Activated CD4-positive, alpha-beta T cell treated with anti-CD3 and anti-CD28 coated beads, Interleukin-10, Interleukin-2, amounts not matched to agents 100 ng/mL and 50 ng/mL, durations not matched to agents 16 hours and 8 hours (primary cell): ENCODE measurements at places on chromosomes 5 and 9.

GRCh38 chr5:112895682-112896081 is 26.3 kb downstream of the REEP5 start:
- no peak for DNase-seq

GRCh38 chr5:173557123-173557903 is 59.1 kb downstream of the BOD1 start:
- DNase-seq = no peak

DNA sequence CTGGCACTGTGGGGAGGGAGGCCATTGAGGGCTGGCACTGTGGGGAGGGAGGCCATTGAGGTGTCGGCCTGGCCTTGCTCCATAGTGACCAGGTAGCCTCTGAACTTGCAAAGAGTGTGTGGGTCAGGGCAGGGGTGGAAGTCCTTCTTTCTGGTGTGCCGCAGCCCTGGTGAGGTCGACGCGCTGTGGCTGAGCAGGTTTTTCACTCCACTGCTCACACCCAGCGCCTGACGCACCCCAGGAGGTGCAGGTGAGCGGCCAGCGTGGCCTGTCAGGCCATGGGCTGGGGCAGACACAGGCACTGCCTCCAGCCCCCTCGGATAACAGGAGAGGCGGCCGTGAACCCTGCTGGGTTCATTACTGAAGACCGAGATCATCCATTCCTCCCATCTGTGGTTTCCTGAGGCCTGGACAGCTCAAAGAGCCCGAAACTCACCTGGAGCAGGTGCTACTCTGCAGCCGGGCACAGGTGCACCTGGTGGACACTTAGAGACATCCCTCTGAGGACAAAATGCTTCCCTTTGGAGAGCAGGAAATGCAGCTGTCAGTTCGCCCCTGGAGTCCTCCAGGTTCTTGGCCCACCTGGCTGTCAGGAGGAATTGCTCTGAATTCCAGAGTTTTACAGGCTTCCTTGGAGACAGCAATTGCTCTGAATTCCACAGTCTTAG is 32.4 kb downstream of the LHX3 start:
- DNase-seq = no peak

- DNase-seq = no peak
These were observed 32.7 kb upstream of the ARAP3 start for GRCh38 chr5:141714542-141715310.

DNA sequence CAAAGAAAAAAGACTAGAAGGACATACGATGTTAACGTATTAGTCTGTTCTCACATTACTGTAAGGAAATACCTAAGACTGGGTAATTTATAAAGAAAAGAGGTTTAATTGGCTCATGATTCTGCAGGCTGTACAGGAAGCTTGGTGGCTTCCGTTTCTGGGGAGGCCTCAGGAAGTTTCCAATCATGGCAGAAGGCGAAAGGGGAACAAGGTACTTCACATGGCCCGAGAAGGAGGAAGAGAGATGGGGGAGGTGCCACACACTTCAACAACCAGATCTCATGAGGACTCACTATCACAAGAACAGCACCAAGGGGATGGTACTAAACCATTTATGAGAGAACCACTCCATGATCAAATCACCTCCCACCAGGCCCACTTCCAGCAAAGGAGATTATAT is 110.1 kb downstream of the CARTPT start:
- no peak for DNase-seq

GRCh38 chr5:60687927-60688720 is 11.8 kb downstream of the DEPDC1B start:
- peak; percentile 34 for DNase-seq

DNA sequence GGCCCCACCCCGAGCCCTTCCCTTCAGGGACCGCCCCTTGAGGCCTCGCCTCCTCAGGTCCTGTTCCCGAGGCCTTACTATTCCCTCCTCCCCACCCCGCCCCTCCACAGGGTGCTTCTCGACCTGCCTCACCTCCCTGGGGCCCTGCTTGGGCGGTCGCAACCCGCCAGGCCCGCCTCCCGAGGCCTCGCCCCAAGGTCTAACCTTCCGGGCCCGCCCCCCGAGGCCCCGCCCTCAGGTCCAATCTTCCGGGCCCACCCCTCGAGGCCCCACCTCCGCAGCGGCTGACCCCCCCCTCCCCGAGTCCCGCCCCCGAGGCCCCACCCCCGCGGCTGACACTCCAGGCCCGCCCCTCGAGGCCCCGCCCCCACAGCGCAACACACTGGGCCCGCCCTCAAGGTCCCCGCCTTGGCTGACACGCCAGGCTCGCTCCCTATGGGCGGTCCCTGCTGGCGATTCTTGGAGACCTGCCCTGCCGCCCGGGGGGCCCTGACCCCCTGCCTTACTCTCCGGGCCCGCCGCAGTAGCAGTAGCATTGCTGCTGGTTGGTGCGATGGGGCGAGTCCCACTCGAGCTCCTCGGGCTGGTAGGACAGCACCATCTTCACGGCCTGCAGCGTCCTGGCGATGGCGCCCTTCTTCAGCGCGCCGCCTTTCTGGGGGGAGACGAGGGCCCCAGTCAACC is 8.2 kb downstream of the PHF19 start:
- DNase-seq = peak; percentile 98

GRCh38 chr9:6098431-6098830 is 83.0 kb upstream of the RANBP6 start:
- DNase-seq = no peak

- DNase-seq = no peak
These were observed 189.2 kb downstream of the TARS1 start for GRCh38 chr5:33629999-33630398.

- no peak for DNase-seq
These were observed 214.6 kb downstream of the GABRG2 start for GRCh38 chr5:162282191-162282590.

DNA sequence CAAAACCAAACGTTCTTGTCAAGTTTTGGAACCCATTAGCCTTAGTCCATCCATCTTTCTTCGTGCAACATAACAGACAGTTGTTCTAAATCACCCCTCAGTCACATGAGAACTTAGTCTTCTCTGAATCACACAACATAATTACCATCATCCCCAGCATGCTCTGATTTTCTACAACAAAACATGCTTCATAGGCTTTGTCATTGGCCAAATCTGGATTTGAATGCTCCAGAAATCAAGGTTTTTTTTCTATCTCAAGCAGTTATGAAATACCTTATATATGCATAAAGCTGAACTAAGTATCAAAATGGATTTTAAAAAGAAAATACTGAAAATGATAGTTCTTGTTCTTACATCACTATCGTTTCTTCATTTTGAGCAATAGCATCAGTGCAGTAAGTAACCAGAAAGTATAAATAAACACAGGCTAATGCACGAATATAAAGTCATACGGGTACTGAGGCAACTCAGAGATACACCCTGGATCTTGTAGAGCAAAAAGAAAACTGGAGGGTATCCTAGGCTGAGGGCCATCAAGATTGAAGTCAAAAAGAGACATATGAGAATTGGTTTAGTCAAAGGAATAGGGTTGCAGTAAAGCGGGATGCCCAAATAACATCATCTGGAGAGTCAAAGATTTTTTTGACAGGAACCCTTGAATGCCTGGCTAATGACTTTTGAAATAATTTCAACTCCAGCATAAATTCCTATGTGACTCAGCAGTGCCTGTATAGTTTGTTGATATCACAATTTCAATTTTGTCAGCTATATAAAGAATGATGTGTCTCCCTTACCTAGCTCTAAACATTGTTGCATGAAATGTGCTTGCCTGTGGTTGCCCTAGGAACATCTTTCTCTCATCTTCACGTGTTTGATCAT is 164.7 kb downstream of the ADAMTSL1 start:
- DNase-seq = no peak

DNA sequence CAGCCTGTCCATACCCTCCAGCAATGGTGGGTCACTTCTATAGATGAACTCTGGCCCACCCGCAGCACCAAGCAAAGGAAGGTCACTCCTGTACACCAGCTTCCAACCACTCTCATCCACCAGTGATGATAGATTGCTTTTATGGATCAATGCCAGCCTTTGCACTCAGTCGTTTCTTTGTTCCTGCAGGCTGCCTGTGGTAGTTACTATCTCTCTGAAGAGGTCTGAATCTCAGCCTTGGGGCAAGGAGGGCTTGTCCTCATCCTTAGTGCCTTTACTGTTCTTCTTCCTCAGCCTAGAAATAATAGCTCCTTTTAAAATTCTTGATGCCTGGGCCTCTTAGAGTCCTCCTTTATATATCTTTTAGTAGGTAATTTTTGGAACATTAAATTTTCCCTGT is 100.8 kb downstream of the TMC1 start:
- no peak for DNase-seq

- DNase-seq = no peak
These were observed 205.1 kb upstream of the RGMB start for GRCh38 chr5:98568336-98568735.

GRCh38 chr9:91298311-91298710 is 63.4 kb downstream of the AUH start:
- no peak for DNase-seq

- DNase-seq = no peak
These were observed 32.2 kb downstream of the GCNT4 start for GRCh38 chr5:75020016-75020656.

GRCh38 chr9:79492092-79493009 is 79.4 kb upstream of the TLE4 start:
- no peak for DNase-seq

DNA sequence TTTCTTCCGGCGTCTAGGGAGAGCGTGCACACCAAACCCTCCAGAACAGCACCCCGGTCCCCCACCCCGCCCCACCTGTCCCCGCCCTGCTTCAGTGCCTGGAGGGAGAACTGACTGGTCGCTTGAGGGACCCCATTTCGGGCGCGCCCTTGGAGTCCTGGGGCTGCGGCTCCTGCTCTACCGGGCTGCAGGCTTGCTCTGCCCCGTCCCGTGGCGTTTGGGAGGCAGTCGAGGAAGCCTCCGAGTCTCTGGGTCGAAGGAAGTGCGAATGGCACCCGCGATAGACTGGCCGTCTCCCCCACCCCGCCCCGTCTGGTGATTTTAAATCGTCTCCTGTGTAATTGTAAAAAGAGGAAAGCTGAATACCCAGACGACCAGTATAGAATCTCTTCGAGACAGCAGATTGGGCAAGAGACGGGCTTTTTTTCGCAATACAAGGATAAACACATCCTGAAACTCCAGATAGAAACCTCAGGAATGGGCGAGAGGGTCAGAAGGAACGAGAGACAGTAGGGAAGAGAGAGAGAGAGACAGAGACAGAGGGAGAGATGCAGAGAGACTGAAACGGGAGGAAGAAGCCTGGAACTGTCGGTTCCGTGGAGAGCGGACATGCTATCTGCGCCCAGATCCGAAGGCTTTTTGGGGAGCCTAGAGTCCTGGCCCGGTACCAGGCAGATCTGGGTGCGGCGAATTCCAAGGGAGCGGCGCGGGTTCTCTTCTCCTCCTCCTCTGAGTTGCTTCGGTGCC is 9.9 kb downstream of the PRDM6 start:
- DNase-seq = no peak

DNA sequence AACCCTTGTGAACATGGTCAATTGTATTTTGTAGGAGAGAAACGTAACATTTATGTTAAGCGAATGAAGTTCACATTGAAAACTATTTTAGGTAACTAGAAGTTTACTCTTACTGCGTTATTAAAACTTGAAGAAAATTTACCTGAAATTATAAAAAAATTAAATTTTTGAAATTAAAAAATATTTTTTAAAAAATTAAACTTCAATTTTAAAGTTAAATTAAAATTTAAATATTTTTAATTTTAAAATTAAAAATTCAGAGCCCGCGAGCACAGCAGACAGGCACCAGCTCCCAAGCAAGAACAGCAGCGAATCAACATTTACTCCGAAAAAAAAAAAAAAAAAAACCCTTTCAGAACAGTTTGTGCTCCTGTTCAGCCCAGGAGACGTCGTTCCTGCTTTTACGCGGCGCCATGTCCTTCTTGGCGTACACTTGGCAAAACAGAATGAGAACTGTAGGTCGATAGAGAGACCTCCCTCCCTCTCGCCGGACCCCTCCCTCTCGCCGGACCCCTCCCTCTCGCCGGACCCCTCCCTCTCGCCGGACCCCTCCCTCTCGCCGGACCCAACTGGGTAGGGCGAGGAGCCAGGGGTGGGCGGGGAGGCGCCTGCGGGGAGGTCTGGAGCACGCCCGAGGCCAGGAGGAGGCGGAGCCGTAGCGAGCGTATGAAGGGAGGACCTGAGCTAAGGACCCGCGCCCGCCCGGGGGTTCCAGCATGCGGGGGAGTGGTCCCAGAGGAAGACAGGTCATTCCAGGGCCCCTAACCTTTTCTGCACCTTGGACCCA is 235.8 kb downstream of the ROR2 start:
- peak; percentile 70 for DNase-seq

- peak; percentile 40 for DNase-seq
These were observed at the start of gene S1PR3 for GRCh38 chr9:88991066-88992034. Gene S1PR3, plus strand, starts transcription at chr9:88991468. Its CDS starts 9,733 bp downstream, at chr9:89001201.

GRCh38 chr9:87869082-87869481 is 13.6 kb upstream of the SPATA31E1 start:
- DNase-seq = no peak

DNA sequence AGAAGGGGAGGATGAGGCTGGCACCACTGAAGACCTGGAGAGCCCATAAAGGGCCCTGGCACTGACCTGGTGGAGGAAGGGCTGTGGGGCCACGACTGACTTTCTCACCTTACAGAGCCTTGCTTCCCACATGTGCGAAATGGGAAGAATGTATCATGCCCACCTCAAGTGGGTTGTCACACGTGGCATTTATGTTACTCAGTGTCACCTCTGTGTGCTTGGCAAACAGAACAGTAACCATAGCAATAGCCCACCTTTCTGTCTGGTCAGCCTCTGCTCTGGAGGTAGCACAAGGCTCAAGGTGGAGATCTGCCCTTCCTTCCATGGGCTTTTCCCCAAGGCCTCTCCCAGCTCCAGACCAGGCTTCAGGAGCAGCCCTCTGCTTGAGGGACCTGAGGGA is 16.7 kb downstream of the TCF7 start:
- no peak for DNase-seq

DNA sequence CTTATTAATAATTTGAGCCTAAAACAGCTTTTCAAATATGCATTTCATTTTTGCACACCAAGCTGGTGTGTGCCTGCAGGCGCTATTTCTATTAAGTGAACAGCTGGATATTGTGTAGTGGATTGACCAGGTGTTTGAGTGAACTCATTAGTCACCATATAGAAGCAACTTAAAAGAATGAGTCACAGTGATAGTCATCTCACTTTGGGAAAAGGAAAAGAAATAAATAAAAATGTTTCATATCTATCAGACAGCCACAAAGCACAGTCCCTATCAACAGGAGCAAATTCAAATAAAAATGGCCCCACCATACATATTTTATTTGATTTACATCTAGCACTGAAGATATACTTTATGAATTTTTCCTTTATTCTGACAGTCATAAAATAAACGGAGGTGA is 456.5 kb upstream of the CDH9 start:
- no peak for DNase-seq

GRCh38 chr5:912280-913091 is 19.8 kb downstream of the TRIP13 start:
- DNase-seq = peak; percentile 79

GRCh38 chr5:144032375-144032774 is 138.1 kb downstream of the YIPF5 start:
- DNase-seq = no peak

DNA sequence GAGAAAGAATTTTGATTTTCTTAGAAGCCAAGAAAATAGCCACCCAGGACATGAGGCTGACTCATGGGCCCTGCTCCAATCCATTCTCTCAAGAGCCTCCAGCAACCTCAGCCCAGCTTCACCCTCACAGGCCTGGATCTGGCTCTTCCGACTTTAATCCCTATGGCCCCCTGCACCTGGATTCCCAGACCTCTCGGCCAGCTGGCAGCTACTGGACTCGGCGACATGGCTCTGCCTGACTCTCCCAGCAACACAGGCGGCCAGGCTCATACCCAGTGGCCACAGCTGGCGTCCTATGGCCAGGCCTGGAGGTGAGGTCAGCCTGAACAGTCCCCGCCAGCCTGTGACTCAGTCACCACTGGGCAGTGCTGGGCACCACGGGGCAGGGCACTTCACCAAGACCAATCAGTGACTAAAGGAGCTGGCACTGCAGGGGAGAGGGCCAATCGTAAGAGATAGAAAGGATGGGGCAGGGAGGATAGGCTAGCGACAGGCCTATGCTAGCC is 6.2 kb upstream of the PDLIM4 start:
- DNase-seq = no peak
